OCI-M1 (cell line): ENCODE measurements at places on chromosomes 7 and 10.

GRCh38 chr10:34889004-34889869 is 74.1 kb upstream of the PARD3 start:
- no peak for DNase-seq

- no peak for DNase-seq
Observed at GRCh38 chr7:26841003-26841739, 23.2 kb downstream of the SKAP2 start.

- no peak for DNase-seq
Observed at GRCh38 chr7:99254390-99254789, 18.2 kb upstream of the MYH16 start.

DNA sequence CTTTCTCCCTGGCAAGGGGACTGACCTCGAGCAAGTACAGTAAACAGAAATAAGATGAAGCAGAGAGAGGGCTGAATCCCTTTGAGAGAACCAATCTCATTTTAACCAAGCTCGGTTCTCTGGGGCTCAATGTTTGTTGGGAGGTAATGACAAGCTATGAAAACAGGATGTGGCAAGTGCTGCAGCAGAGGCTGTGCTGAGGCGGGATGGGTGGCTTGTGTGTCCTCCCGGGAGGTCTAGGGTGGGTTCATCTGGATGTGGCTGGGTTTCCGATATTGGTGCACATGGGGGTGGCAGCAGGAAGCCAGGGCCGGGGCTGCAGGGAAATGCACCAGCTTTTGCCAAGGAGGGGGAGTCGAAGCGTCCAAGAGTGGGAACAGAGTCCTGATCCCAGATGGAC is 84.5 kb downstream of the AOAH start:
- DNase-seq: no peak

- DNase-seq: no peak
Observed at GRCh38 chr7:111498391-111499007, 63.8 kb downstream of the IMMP2L start.

GRCh38 chr7:44943631-44944030 is 35.2 kb downstream of the MYO1G start:
- no peak for DNase-seq

DNA sequence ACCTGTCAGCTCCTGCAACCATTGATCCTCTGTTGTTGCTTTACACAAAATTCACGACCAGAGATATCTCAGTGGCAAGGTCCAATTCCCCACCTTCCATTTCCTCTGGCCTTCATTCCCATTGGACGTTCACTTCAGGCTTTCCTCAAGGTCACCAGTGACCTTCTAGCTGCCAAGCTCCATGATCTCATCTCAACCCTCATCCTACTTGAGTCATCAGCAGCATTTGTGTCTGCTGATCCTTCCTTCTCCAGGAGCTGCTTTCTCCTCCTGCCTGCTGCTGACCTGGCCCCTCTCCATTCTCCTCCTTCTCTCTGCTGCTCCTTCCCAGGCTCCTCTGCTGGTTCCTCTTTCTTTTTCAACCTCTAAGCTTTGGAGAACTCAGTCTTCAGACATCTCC is 66.2 kb upstream of the C10orf90 start:
- DNase-seq: no peak

- no peak for DNase-seq
Observed at GRCh38 chr10:103310197-103310596, 33.3 kb downstream of the INA start.

DNA sequence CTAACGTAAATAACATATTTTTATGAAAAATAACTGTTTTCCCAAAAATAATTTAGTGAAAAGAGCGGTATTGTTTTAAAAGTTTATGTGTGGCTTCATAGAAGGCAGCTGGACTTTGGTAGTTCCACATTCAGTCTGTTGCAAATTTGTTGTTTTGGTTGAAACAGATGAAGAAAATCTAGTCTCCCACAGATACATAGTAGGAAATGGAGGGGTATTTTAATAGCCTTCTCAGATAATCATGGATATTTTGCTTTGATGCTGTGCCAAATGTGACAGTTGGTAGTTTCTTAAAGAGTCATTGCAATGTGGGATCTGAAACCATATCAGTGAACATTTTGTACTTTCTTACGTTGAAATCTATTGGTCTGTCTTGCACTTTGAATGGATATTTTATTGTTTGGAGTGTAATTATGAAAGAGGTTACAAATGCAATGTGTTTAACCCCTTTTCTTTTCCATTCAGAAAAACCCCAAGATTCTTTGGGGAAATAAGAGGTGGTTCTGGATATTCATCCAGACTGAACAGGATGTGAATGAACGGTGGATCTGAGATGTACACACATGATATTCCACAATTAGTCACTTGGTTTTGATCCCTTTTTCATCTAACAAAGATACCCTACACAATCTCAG is 10.4 kb downstream of the ZNF365 start:
- peak; percentile 43 for DNase-seq

GRCh38 chr7:77316219-77316978 is 99.8 kb downstream of the GSAP start:
- DNase-seq: peak; percentile 38

DNA sequence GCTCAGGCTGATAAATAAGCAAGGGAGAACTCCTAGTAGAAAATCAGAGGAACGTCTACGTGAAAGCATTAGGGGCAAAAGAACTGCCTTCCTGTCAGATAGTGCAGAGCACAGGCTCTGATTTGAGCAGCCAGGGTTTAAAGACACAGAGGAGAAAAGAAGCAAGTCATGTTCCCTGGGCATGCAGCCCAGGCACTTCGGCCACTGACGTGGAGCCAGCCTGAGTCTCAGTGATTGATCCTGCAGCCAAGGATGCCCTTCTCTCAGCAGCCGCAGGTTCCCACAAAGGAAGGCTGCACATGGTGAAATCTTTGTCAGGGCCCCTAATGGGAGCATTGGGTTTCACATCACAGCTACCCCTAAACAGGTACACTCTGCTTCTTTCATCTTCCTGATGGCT is 161.7 kb upstream of the HPS1 start:
- DNase-seq: peak; percentile 25

DNA sequence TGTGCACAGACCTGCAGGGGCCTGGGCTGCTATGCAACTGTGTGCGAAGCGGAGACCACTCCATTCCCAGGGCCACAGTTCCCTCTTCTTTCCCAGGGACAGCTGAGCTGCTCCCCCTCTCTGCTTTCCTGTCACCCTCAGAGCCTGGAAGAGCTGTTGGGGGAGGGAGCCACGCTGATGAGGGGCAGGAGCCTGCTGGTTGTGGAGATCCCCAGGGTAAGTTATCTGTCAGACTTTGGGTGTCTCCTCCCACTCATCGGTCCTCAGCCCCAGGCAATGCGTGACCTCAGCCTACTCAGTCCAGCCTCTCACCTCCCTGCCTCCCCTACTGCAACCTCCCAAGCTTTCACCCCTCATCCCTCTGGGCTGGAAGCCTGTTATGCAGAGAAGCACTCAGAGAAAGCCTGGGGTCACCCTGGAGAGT is 53.5 kb downstream of the ZNF467 start:
- peak; percentile 29 for DNase-seq

GRCh38 chr7:121480058-121480457 is 84.0 kb upstream of the FAM3C start:
- DNase-seq: peak; percentile 8

GRCh38 chr7:24573554-24574338 is 494 bp downstream of the PALS2 start:
- DNase-seq: peak; percentile 52

DNA sequence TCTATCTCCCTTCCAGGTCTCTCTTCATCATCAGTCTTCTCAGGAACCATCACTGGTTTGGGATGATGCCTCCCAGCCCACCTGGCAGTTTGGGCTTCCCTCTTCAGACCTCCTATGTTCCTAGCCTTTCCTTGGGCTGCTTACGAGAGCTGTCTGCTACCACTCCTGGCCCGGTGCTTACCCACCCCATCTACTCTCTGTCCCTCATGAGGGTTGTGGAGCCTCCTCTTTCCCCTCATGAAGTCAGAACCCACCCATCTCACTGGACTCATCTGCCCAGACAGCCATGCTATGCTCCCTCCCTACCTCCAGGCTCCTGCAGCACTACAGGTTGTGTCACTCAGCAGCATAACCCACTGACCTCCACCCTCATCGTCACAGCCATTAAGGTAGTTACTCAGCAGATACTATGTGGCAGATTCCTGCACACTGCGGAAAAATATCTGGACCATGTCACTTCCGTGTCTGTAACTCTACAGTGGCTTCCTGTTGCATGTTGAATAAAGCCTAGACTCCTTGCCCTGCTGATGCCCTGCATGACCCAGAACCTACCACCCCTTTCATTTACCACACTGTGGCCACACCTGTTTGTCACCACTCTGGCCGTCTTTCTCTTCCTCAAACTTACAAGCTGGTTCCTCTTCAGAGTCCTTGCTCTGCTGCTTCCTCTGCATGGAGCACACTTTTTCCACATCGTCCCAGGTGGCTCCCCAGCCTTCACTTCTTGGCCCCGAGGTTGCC is 2.0 kb downstream of the DBNL start:
- DNase-seq: no peak
